ENCODE measurements at places on chromosomes 6 and 20.

GRCh38 chr6:34633256-34633655, 63.3 kb downstream of the ILRUN start:
- no peak for DNase-seq

DNA sequence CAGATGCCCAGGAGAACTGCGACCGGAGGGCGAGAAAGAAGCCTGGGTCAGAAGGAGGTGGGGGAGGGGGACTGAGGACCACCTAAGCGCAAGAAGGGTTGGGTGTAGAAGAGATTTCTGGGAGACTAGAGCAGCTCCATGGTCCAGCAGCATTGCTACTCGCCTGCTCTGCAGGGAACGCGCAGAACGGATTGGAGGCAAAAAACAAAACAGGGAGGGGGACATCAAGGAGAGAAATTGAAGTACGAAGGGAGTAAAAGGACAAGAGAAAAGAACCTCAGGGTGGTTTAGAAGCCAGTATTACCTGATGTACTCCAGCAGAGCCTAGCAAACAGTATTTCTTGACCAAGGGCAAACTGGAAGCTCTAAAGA, 537 bp upstream of the GABBR1 start:
- DNase-seq = no peak

DNA sequence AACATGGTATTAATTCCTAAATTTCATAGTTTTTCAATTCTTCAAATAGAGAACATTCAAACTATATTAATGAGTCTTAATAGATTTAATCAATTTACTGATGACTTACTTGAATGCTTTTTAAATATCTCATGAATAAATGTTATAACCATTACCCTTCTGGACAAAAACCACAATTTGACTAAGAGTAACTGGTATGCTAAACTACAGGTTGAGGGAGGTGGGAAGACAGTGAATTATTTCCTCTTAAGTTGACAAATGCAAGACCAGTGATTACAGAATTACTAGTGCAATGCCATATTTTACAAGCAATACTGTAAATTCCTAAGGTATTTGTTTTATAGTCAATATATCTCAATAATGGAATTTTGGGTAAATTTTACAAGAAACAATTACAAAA, 65.1 kb downstream of the REV3L start:
- no peak for DNase-seq

- DNase-seq = no peak
These were observed 332.4 kb upstream of the PRDM1 start for GRCh38 chr6:105753620-105754211.

DNA sequence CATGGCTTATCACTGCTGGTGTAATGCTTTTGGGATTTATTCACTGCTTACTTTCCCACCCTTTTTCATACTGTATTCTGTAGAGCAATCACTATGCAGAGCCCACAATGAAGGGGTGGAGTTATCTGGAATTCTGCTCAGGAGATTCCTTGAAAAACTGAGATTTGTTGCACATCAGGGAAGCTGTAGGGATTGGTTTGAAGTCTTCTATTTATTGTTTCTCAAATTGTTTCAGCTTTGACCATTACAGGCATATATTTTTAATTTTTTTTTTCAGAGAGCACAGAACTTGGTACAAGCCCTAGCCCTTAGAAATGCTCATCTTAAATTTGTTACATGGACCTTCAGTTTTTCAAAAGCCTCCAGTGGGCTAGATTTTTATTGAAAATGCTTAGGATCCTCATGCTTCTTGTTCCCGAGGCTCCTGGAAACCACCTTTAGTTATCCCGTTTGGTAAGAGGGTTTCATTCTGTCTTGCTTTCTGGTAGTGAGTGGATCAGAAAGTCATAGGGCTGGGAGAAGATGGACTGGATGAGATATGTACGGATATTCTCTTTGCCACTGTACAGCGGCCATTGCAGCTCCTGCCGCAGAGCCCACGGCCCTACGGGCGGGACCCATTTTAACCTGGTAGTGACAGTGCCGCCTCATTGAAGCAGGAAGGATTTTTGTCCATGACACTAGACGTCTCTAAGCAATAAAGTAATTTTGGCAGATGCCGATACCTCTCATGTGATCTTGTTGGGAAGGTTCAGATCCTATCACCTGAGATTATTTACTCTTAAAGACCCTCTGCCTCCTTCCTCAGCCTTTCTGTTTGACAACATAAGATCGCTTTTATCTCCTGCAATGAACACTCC, 45.3 kb upstream of the ZNF184 start:
- DNase-seq = no peak

All from HS-27A (cell line).